ENCODE measurements at places on chromosomes 5 and 9.

DNA sequence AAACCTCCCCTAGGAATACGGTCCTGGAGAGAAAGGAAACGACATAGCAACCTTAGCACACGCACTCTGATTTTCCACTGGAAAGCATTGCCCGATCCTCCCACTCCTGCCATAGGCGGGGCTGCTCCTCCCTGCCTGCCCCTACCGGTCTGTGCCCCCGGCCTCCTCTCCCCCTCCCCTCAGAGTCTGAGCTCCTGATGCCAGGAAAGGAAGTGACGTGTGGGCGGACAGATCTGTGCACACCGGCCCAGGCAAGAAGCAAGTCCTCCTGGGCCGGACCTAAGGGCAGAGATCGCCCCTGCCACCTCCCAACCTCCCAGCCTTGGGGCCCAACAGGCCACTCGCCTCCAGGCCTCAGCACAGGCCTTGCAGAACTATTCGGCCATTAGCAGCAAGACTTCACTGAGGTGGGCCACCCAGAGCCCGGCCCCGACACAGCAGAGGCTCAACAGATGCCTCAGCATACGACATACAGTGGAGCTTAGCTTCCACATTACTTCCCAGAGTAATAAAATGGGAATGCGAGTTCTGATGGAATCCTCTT is 7.2 kb downstream of the NINJ1 start:
- no peak for DNase-seq

DNA sequence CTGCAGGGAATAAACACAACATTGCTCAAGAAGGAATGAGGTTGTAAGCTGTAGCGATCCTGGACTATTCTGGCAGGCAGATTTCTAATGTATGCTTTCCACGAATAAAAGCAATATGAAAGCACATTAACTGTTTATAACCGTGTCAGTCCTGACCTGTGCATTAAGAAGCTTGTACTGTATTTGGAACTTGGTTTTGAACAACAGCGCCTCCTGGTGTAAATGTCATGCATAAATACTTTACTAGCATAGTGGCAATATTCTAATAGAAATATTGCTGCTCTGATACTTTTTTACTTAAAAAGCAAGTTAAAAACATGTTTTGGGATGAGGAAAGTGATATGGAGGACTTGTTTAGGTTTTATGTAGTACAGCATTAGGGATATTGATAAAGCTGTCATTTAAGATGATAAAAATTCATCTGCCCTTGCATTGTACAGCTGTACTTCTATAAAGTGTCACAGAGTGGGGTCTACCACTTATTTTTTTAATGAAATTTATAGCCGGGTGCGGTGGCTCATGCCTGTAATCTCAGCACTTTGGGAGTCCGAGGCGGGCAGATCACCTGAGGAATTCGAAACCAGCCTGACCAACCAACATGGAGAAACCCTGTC is 70.7 kb upstream of the GNE start:
- peak; percentile 11 for DNase-seq

DNA sequence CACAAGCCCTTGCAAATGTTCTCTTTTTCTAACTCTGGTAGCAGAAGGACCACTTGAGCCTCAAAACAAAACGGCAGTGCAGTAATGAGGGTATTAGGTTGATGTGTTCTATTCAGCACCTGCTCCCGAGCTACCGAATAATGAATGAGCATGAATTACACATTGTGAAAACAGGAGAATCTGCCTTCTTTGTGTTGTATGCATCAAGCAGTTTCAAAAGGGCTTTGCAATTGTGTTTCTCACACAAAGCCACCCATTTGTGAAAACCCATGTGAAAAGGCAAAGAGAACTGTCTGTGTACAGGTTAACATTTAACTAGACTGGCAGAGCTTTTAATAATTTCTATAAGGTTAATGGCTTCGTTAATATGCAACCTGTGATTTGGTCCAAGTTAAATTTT is 97.8 kb downstream of the STK32A start:
- DNase-seq = no peak

DNA sequence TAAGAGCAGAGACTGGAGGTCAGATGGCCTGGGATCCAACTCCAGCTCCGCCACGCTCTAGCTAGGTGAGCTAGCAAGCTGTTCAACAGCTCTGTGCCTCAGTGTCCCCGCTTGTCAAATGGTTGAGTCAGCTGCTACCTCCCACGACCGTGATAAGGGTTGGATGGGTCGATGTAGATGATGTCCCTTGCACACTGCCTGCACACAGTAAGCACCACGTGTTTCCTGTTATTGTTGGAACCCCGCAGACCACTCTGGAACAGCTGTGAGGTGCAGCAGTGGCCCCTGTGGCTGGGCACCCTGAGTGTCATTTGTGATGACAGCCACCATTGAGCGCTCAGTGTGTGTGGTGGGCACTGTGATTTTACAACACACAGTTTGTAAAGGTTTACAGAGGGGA is 54.0 kb upstream of the CTSL start:
- no peak for DNase-seq

- no peak for DNase-seq
These were observed 76.2 kb upstream of the STXBP1 start for GRCh38 chr9:127535834-127536233.

- no peak for DNase-seq
These were observed 13.8 kb upstream of the COL15A1 start for GRCh38 chr9:98929895-98930341.

DNA sequence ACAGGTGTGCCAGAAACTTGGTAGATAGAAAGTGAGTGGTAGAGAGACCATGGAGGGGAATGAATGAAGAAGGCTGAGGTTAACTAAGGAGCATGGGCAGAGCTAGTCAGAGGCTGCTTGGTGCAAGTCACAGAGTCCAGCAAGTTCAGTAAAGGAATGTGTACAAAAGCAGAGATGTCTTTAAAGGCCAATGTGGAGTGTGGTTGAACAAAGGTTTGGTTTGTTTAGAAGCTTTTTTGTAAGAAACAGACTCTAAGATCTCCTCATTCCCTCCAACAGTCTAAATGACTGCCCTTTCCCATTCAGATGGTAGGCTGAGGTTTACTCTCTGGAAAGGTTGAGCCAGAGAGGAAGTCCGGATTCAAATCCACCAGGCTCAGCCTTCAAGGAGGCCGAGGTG is 84.2 kb downstream of the TNC start:
- no peak for DNase-seq

DNA sequence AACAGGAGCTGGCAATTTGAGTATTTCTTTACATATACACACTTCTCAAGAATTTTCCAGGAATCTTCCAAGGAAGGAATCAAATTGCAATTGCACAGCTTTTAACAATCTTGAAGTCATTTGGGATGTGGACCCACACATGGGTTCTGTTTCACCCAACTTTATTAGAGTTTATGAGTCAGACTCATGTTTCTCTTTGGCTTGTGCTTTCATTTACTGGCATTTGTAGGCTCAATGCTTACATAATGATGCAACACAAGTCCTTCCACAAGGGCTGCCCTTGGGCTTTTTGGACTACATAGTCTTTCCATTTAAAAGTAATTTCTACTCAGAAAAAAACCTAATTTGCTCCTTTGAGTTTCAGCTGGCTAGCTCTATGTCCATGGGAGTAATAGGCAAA is 4.6 kb upstream of the CDC37L1 start:
- DNase-seq = no peak

DNA sequence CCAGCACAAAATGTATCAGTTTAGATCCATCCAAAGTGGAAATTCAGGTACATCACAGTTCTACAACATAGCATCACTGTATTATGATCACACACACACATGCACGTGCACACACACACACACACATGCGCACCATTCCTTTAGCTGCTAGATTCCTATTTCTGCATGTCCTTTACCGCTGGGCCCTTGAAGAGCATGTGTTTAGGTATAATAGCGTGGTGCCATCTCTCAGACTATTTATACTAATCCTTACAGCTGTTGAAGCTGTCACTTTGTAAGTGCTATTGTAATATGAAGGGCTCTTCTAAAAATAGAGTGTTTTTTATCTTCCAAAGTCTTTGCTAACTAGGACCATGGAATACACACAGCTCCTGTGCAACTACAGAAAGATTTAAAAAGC is 308.8 kb upstream of the TRPC7 start:
- DNase-seq = no peak
